Nucleus accumbens (tissue), 56 donors: ENCODE measurements at places on chromosomes 2 and 18.

DNA sequence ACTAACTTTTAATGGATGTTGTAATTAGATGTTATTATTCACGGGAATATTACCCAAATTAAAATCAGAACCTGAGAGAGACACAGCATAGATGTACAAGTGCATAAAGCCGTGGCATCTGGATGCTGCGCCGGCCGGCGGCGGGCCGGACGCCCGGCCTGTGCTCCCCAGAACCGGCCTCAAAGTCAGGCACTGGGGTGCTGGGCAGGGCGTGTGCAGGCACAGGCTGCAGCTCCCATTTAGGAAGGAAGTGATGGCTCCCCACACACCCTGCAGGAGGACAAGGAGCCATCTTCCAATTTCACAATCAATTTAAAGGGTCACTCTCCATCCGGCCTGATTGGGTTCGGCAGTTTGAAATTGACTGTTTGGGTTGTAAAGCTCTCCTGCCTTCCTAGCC is 367.7 kb upstream of the SALL3 start:
- no peak for DNase-seq

DNA sequence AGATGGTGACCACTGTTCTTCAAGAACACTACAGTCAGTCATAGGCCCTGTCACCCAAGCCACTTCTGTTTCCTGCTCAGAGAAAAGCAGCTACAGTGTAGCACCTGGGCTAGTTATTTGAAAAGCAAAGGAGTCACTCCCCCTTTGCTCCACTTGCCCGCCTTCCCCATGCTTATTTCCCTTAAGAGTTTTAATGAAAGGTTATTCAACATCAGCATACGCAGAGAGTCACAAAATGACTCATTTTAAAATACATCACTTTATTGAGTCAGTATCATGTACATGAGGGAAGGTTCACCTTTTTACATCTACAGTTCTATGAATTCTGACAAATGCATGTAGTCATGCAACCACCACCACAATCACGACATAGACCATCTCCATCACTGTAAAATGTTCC is 71.3 kb downstream of the TNFRSF11A start:
- DNase-seq, result no peak

DNA sequence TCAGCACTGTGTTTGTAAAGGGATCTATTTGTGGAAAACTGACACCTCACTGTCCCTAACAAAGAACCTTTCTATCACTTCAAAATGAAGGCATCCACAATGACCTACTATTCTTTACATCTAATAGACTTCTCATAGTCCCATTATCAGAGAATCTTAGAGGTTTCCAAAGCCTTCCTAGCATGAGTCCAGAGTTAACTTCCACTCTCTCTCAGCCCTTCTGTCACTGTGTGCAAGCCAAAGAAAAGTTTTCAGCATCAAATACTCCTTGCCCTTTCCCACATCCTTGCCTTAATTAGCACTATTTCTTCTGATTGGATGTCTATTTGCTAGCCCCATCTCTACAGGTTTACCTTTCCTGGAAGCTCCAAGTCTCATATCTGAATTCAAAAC is 178.5 kb downstream of the ERBB4 start:
- no peak for DNase-seq

- DNase-seq, result no peak
Observed at GRCh38 chr2:169590804-169591203, 6.7 kb downstream of the PPIG start.

DNA sequence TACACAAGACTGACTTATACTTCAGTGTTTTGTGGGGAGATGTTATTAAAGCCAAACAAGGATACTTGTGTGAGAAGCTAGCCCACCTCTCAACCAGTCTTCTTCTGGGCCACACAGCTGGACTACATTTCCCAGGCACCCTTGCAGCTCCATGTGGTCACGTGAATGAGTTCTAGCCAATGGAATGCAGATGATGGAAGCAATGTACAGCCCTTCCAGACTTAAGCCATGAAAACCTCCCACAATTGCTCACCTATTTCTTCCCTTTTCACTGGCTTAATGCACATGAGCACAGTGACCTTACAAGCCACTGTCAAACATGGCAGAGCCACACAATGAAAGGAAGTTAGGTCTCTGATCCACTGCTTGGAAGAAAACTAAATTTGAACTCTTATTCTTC is 20.4 kb upstream of the FEZ2 start:
- no peak for DNase-seq

DNA sequence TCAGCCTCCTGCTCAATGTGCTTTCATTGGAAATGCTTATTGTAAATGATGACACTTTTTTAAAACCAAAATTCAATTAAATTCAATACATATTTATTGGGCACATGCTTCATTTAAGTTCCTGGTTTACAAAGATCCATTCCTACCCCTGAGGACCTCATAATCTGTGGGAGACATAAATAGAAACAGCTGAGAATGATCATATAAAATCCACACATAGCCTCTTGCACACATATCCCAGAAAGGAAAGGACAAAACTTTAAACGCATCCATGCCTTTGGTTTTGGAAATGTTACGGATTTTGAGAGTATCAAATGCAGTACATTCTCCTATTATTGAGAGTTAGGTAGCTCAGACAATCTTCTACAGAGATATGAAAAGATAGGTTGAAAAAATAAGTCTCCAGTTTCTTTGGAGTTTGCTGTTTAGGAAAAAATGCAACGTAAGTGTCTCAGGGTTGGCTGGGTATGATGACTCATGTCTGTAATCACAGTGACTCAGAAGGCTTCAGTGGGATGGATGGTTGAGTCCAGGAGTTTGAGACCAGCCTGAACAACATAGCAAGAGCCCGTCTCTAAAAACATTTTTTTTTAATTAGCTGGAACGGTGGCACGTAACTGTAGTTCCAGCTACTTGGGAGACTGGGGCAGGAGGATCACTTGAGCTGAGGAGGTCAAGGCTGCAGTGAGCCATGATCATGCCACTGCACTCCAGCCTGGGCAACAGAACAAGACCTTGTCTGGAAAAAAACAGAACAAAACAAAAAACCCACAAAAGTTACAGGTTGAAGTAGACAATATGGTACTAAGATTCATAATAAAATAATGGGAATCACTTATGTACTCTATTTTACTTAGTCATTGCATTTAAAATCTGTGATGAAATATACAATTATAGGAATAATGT is 3.9 kb upstream of the PRELID3A start:
- DNase-seq, result no peak
